ENCODE measurements at places on chromosomes 4 and X. TPM values are rescaled to one million over a fixed set of nuclear protein-coding genes. Genes with fewer than 3 reads are reported as not detected.

GRCh38 chr4:149489321-149489720 lies 326.3 kb downstream of the IQCM start:
- no peak overlapping the region for H3K4me3 ChIP-seq
- no peaks in the 10 kb centered on the region for H3K4me1 ChIP-seq
- no peaks in the 10 kb centered on the region for H3K36me3 ChIP-seq
- no peaks in the 10 kb centered on the region for H3K27me3 ChIP-seq
- H3K27ac ChIP-seq: no peak overlapping the region
- no peak for DNase-seq

DNA sequence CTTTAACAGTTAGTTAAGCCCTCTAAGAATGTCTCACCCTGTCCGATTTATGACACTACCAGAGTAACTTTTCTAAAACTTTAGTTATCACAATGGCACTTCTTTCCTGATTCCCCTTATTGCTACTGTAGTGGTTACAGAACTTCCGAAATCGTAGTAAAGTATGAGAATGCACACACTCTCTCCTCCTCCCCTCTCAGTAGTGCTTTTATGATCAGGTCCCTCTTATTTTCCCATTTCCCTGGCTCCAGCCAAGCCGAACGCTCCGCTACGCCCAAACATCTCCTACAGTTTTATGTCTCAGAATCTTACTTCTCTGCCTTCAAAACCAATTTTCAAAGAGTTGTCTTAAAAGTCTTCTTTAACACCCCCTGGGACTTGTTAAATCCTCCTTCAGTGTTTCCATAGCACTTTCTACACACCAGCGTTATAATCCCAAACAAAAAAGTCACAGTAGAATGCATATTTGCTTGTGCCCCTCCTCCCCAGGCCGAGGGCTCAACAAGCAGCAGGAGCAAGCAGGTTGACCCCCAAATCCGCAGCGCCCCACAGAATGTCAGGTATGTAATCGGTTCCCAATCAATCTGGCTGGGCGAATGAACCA lies 671 bp downstream of the HPF1 start:
- H3K27ac ChIP-seq: peak overlapping the region; percentile 70
- DNase-seq: no peak

DNA sequence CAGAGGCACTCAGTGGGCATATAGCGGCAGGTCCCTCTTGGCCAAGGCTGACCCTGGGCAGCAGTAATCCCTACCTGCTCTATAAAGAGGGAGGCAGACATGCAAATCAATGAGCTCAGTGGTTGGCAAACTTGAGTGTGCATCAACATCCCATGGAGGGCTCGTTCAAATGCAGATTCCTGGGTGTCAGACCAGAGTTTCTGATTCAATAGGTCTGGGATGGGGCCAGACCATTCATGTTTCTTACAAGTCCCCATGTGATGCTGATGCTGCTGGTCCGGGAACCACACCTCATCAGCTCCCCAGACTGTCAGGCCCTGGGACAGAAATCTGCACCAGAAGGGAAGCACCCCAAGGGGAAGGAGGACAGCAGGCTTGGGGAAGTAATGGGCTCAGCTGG lies 38.9 kb upstream of the HMGB3 start:
- no peaks in the 10 kb centered on the region for H3K4me1 ChIP-seq
- H3K27ac ChIP-seq: no peak overlapping the region
- DNase-seq: no peak
- no peak overlapping the region for H3K4me3 ChIP-seq
- no peaks in the 10 kb centered on the region for H3K27me3 ChIP-seq

GALNTL6 gene
- total RNA-seq: not detected

LINC00632 gene
- 91.0 TPM for total RNA-seq

SH3D19 gene
- 118 TPM for total RNA-seq

L1CAM gene
- total RNA-seq: 6.3 TPM

DNA sequence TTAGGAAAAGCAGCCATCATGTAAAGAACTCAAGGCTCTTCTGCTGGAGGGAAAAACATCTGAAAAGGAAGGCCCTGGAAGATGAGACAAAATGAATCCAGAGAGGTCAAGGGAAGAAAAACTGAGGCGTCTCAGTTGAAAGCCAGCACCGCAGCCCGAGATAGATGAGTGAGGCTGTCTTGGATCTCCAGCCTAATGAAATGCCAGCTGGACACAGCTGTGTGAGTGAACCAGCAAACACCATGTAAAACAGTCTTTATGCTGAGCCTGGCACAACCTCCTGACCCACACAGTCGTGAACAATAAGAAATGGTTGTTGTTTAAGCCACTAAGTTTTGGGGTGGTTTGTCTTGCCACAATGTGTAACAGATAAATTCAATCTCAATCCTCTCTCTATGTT lies 48.6 kb upstream of the RASL11B start:
- H3K4me1 ChIP-seq: no peaks in the 10 kb centered on the region
- no peaks in the 10 kb centered on the region for H3K36me3 ChIP-seq
- no peak overlapping the region for H3K4me3 ChIP-seq

INTS6L gene
- total RNA-seq: 12.2 TPM

DNA sequence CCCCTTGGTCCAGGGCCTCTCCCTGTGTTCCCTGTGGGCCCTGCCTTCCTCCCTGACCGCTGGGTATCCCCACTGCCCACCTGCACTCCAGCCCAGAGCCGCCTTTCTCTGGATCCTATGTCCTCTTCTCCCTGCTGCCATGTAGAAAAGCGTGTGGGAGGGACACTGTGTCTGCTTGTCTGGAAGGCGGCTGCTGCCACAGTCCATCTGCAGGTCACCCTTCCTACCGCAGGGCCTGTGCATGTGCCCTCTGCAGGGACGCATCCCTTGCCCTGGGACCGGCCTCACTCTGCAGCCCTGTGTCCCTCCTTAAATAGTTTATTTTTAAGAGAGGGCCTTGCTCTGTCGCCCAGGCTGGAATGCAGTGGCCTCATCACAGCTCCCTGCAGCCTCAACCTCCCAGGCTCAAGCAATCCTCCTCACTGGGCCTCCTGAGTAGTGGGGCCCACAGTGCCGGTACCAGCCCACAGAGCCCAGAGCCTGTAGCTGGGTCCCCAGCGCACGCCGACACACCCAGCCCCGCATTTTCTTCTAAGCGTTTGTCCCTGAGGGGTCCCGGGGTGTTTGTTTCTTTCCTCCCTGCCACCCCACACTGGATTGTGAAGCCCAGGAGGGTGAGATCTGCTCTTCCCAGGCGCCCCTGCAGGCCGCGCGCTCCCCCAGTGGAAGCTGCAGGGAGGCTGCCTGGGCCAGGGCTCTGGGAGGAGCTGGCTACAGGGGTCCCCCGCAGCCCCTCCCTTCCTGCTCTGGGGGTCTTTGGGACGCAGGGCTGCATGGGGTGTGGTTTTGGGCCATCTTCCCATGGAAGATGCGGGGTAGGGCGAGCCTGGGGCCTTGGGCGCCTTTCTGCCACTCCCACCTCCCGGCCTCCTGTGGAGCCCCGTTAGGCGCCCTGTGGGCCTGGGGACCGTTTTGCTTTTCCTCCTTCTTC lies 12.8 kb upstream of the NAT8L start:
- H3K27ac ChIP-seq: no peak overlapping the region
- H3K27me3 ChIP-seq: peaks cover 4% of the 10 kb centered on the region
- no peaks in the 10 kb centered on the region for H3K36me3 ChIP-seq
- no peak overlapping the region for H3K4me3 ChIP-seq
- H3K4me1 ChIP-seq: peaks cover 14% of the 10 kb centered on the region

- no peak overlapping the region for H3K27ac ChIP-seq
- no peaks in the 10 kb centered on the region for H3K4me1 ChIP-seq
- no peaks in the 10 kb centered on the region for H3K36me3 ChIP-seq
- no peak for DNase-seq
- no peak overlapping the region for H3K4me3 ChIP-seq
Measured at GRCh38 chr4:158411269-158411668, 110.4 kb upstream of the RXFP1 start.

DNA sequence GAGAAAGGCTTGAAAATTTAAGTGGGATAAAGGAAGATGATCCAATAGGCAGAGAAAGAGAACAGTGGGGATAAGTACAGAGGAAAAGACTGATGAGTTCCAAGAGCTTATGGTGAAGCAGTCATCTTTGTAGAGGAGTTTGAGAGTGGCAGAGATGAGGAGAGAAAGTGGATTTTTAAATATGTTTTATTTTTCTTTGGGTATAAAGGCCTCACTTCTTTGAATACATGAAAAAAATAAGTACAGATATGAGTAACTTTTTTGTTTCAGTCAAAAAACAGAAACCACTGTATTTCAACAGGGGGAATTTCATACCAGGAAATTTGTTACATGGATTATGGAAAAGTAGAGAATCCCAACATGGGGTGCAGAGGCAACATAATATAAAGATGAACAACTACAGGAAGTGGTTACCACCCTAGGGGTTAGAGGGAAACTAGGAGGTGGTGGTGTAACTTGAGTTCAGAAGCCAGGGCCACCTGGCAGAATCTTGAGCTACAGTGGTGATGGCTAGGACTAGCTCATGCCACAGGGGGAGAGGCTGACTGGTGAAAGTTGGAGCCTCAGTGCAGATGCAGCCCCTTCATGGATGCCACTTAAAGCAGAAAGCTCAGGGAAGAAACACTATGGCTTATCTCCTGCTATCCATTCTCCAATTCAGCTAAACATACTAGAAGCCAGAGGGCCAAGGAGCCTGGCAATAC lies 3.4 kb upstream of the CYBB start:
- no peak overlapping the region for H3K27ac ChIP-seq
- H3K4me3 ChIP-seq: no peak overlapping the region
- no peaks in the 10 kb centered on the region for H3K4me1 ChIP-seq
- no peaks in the 10 kb centered on the region for H3K27me3 ChIP-seq
- no peaks in the 10 kb centered on the region for H3K36me3 ChIP-seq
- no peak for DNase-seq
